Colonic mucosa (tissue), 4 donors: ENCODE measurements at places on chromosomes 1 and 21. TPM values are rescaled to one million over a fixed set of nuclear protein-coding genes. Genes with fewer than 3 reads are reported as not detected.

- H3K4me1 ChIP-seq = no peaks in the 10 kb centered on the region
- no peaks in the 10 kb centered on the region for H3K36me3 ChIP-seq
- H3K27me3 ChIP-seq = peaks cover 12% of the 10 kb centered on the region
Observed at GRCh38 chr1:180911640-180912191, 981 bp upstream of the KIAA1614 start.

DNA sequence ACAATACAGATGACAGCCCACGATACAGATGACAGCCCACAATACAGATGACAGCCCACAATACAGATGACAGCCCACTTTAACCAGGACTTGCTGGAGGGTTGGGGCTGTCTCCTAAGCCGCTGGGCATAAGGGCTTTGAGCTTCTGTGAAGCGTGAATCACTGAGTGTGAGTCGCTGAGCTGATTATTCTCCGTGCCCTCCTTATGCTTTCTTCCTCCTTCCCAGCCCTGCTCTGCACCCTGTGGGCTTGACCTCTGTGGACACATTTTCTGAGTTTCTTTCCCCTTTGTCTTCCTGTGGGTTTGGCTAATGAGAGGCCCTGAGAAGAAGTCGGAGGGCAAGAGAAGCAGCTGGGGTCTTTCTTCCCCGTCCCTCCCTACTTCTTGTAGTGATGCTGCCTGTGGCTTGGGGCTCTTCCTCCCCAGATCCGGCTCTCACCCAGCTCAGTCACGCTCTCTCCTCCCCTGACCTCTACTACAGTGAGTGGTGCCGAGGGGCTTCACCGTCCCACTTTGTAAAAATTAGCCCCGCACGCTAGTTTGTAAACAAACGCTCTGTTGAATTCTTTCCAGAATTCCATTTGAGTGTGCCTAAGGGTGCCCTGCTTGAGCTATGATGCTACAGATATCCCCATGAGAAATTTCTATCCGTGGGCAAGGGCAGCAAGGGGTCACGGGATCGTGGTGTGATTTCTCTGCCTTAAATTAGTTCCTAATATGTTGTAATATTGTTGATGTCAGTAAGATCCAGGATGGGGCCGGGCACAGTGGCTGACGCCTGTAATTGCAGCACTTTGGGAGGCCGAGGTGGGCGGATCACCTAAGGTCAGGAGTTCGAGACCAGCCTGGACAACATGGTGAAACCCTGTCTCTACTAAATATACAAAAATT is 46.4 kb upstream of the SOD1 start:
- no peaks in the 10 kb centered on the region for H3K27me3 ChIP-seq
- H3K4me3 ChIP-seq = no peak overlapping the region
- no peaks in the 10 kb centered on the region for H3K36me3 ChIP-seq
- no peaks in the 10 kb centered on the region for H3K4me1 ChIP-seq

DNA sequence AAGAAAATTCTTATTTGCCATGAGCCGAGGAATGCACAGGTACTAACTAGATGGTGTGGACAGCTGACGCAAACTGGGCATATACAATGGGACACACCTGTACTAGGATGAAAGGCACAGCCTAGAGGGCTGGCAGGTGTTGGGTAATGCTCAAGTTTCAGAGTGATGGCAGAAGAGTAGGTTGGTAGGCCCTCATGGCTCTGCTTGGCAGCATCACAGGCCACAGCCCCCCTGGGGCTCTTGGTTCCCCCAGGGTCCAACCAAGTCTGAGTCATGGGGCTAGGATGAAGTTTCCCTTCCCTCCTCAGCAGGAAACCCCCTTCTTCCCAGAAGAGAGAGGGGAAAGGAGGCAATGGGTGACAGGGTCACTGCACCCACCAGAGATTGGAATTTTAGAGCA is 35.2 kb downstream of the SPEN start:
- no peaks in the 10 kb centered on the region for H3K36me3 ChIP-seq
- H3K27me3 ChIP-seq = no peaks in the 10 kb centered on the region
- H3K4me3 ChIP-seq = no peak overlapping the region
- no peak overlapping the region for H3K27ac ChIP-seq
- no peak for DNase-seq
- H3K4me1 ChIP-seq = peaks cover 9% of the 10 kb centered on the region

- no peaks in the 10 kb centered on the region for H3K27me3 ChIP-seq
- no peaks in the 10 kb centered on the region for H3K36me3 ChIP-seq
- H3K4me1 ChIP-seq = no peaks in the 10 kb centered on the region
- DNase-seq = no peak
- no peak overlapping the region for H3K27ac ChIP-seq
Observed at GRCh38 chr1:2802421-2802961, 998 bp upstream of the TTC34 start.

CELSR2 gene
- total RNA-seq = 4.2 TPM

KCNK2 gene
- 0.56 TPM for total RNA-seq
